ENCODE measurements at places on chromosomes 4 and X. TPM values are rescaled to one million over a fixed set of nuclear protein-coding genes. Genes with fewer than 3 reads are reported as not detected.

- no peak for DNase-seq
These were observed 10.3 kb downstream of the MPP1 start for GRCh38 chrX:154795016-154795415.

GRCh38 chr4:109966891-109967481 lies 54.3 kb downstream of the EGF start:
- DNase-seq: no peak

GRCh38 chrX:11210415-11210801 lies 82.8 kb upstream of the AMELX start:
- DNase-seq: no peak

Gene DOCK11
- total RNA-seq: 2.0 TPM

Gene HAND2
- total RNA-seq: 8.6 TPM
